ENCODE measurements at places on chromosomes 5 and 9.

GRCh38 chr5:170471551-170472178, 32.2 kb upstream of the KCNIP1 start:
- no peak for DNase-seq

DNA sequence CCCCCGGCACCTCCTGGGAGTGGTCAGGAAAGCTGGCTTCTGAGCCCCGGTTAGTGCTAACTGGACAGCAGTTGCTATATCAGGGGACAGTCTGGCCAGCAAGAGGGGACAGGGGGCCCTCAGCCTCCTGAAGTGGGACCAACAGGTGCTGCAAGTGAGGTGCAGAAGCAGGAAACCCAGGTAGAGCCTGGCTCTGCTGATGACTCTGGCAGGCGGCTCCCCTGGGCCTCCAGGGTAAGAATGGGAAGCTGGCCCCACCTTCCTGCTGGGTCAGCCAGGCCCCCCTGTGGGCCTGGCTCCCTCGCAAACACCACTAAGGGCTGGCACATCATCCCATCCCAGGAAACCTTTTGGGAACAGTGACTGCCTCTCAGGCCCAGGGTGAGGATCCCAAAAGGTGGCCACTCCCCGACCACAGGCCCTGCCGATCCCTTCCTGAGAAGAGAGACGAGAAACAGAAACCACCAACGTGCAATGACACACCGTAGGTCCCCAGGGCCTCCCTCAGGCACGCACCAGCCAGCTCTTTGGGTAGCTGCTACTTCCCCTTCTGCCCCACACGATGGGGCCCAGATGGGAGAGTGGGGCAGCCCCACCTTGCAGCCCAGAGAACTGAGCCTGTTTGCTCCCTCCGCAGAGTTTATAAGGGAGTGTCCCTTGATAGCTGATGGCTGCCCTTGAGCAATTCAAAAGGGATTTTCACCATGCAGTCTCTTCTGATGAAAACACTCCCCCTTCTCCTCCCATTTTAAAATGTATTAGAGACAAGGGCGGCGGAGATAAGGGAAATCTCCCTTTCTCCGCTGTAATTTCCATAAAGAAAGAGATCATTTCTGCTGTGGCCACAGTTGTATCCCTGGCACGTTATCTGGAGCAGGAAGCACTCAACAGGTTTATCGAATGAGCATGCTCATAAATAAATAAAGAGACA, 76.8 kb downstream of the STK10 start:
- DNase-seq, result peak; percentile 71

DNA sequence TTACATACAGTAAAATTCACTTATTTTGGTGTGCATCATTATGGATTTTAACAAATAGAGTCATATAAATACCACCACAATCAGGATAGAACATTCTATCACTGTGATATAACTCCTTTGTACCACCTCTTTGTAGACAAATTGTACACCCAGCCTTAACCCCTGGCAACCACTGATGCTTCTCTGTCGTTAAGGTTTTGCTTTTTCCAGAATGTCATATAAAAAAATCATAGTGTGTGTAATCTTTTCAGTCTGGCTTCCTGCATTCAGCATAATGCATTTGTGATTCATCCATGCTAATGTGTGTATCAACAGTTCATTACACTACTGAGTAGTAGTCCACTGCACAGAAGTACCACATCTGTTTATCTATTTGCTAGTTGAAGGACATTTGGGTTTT, 81.2 kb downstream of the ARSB start:
- DNase-seq, result no peak

GRCh38 chr5:55191165-55191564, 18.2 kb upstream of the CDC20B start:
- DNase-seq, result no peak

- DNase-seq, result no peak
Observed at GRCh38 chr5:140603734-140604133, 29.2 kb downstream of the CD14 start.

Measured in stimulated activated CD8-positive, alpha-beta memory T cell treated with anti-CD3 and anti-CD28 coated beads, Interleukin-7, amount 100 ng/mL, for 48 hours (primary cell).